ENCODE measurements at places on chromosomes 7 and 10.

- DNase-seq, result no peak
Measured at GRCh38 chr10:63703740-63704345, 182.6 kb downstream of the REEP3 start.

- DNase-seq, result no peak
Measured at GRCh38 chr7:99031496-99031895, 112.4 kb downstream of the SMURF1 start.

DNA sequence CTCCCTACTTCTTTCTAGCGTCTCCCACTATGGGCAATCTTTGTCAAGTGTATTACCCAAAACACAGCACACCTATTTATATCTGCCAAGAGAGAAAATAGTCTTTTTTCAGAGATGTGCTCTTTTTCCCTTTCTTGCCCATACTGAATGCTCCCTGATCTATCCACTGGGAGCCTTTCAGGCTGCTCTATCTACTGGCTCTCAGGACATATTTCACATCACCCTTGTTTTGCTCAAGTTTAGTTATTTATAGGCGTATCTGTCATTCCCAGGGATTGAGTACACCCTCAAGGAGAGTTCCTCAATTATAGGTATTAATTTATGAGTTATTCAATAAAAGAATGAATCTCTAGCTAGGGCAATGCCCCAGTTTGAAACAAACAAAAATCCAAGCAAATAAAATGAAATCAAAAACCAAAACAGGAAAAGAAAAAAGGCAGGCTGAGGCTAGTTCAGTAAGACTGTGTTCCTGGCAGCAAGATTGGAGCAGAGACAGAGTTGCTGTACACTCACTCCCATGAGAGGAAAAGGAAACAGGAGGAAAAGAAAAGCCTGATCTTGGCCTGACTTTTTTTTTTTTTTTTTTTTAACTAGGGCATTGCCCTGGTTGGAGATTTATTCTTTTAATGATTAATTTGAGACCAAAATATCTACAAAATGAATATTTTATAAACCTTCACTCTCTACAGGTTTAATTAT is 665.9 kb upstream of the PCDH15 start:
- no peak for DNase-seq

DNA sequence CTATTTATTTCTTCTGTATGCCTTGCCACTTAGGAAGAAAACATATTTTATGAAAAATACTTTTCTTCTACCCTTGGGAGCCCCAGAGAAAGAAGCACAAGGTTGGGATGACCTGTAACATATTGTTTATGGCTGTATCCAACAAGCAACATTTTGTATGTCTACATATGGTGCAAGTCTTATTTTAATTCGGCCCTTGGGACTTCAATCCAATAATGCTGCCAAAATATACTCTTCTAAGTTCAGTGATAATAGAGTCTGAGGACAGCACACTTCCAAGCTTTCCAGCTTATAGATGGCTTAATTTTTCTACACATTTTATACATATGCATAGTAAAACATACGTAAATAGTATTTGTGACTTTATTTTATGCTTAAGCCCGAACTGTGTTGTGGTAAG is 318.5 kb upstream of the SEMA3A start:
- DNase-seq, result no peak

DNA sequence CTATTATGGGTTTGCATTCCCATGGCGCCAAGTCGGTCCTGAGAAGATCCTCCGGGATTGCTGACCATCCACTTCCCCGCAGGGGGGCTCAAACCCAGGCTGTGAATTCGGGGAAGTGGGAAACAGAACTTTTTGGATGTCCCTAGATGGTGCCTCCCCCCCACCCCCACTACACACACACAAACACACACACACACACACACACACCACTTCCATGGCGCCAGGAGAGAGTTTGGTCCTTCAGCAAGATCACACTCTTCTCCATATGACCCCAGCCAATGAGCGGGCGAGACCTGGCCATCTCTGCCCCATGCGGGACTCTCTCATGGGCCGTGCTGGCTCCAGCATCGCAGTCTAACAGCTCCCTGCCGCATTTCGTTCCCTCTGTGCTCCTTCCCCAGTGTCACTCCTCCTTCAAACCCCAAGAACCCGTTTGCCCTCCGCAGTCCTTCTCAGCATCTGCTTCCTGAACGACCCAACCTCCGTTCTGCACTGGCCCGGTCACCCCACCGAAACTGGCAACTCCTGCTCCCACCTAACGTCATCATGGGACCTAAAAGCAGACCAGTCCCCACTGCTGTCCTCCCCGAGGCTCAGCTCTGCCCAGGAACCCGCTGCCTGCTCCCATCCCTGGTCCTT is 32.1 kb upstream of the TNRC18 start:
- DNase-seq, result no peak

Data from CD4-positive, alpha-beta T cell treated with Interleukin-12 subunit alpha and Interleukin-12 subunit beta, for 1 hour (primary cell).